Stimulated activated CD8-positive, alpha-beta memory T cell treated with anti-CD3 and anti-CD28 coated beads, Interleukin-15, amount 100 ng/mL, for 24 hours (primary cell): ENCODE measurements at places on chromosomes 1 and 21.

- no peak for DNase-seq
Observed at GRCh38 chr1:87268111-87268510, 60.6 kb upstream of the LMO4 start.

GRCh38 chr1:23196627-23197328, 20.5 kb downstream of the HTR1D start:
- DNase-seq = no peak

DNA sequence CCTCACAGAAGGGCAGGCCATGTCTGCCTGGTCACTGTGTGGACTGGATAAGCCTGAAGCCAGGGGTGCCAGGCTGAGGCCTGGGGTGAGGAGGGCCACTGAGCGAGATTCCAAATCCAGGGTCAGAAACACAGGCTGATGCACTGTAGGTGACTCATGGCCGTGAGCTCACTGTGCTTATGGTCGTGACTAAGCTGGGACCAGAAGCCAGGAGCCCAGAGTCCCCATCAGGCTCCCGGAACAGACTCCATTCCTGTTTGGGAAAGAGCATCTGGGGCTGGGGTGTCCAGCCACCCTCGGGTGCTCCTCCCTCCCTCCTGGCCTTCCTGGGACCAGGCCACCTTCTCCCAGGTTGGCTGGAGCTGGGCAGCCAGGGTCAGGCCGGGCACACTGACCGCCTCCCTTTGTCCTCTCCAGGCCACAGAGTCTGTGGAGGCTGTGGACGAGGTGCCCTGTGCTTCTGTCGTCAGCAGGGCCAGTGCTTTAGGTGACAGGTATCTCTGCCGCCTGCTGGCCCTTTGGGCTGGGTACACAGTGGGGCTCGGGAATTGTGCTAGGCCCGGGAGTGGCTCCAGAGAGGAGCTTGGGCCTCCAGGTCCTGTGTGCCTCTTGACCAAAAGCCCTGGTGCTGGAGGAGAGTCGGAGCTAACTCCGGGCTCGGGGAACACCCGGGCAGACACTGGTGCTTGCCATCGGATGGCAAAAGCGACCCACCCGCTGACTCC, 36.7 kb downstream of the AJAP1 start:
- no peak for DNase-seq

DNA sequence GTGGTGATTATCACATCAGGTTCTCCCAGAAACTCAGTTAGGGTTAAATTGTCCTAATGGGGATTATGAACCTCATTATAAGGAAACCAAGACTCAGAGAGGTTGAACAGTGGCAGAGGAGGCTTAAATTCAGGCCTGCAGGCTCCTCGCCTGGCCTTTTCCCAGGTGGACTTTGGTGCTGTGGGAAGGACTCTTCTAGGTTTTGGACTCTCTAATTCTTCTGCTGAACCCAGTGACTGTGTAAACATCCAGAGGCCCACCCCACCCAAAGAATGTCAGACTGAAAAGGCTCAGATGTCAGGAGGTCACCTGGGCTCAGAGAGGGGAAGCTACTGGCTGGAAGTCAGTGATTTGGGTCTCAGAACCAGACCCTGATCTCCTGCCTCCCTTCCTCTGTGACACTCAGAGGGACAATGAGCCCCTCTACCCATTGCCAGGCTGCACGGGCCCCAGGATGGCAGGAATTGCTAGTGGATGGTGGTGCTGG, 2.5 kb downstream of the ZNF362 start:
- no peak for DNase-seq

DNA sequence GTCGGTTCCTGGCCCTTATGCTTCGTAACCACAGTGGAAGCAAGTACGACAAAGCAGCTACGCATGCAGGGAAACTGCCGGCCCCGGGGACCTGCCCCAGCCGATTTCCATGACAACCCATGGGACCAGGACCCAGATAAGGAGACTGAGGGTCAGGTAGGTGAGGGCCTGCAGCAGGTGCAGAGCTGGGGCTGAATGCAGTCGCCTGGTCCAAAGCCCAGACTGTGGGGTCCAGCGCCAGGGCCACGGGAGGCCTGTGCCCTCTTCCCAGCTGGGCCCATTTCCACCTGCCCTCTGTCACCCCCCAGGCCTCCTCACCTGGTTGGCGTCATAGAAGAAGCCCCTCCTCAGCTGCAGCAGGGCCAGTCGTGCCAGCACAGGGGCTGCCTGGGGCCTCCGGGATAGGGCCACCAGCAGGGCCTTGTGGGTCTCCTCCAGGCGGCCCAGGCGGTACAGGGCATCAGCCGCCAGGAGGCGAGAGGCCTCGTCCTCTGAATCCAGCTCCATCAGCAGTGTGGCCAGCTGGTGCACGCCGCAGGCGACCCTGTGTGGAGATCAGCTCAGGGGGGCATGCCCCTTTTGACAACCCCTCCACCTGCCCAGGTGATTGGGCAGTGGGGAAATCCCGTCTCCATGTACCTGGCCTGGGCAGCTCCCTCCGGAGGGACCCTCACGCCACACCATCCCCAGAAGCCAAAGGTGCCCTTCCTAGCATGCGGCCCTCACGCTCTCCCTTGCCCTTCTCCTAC, 14.2 kb downstream of the TTC34 start:
- no peak for DNase-seq

GRCh38 chr1:35592991-35593769, 20.1 kb downstream of the TFAP2E start:
- no peak for DNase-seq

- DNase-seq = no peak
Observed at GRCh38 chr1:37243368-37244082, 209.2 kb upstream of the GRIK3 start.

- no peak for DNase-seq
Observed at GRCh38 chr21:45259206-45259840, 28.4 kb downstream of the POFUT2 start.

DNA sequence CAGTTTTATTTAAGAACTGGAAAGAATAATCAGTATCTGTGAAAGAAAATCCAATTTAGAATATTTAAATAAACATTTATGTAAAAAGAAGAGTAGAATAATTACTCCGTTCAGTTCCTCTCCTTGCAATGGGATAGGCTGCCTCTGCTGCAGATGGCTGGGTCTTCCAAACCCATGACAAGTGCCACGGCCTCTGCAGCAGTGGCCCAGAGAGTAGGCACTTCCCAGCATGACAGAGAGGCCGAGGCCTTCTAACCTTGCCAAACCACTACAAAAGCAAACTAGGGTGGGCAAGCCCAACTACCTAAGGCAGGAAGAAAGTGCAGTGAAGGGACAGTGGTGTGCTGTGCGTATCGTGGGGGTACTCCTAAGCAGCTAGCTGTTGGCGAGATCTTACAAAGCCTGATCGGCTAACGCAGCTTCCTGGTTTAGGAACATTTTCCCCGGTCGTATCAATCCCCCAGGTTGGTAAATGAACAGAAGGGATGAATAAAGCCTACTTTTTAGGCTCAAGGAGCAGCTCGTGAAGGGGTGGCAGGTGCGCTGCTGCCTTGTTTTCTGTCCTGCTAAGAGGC, 14.5 kb downstream of the ICMT start:
- no peak for DNase-seq

DNA sequence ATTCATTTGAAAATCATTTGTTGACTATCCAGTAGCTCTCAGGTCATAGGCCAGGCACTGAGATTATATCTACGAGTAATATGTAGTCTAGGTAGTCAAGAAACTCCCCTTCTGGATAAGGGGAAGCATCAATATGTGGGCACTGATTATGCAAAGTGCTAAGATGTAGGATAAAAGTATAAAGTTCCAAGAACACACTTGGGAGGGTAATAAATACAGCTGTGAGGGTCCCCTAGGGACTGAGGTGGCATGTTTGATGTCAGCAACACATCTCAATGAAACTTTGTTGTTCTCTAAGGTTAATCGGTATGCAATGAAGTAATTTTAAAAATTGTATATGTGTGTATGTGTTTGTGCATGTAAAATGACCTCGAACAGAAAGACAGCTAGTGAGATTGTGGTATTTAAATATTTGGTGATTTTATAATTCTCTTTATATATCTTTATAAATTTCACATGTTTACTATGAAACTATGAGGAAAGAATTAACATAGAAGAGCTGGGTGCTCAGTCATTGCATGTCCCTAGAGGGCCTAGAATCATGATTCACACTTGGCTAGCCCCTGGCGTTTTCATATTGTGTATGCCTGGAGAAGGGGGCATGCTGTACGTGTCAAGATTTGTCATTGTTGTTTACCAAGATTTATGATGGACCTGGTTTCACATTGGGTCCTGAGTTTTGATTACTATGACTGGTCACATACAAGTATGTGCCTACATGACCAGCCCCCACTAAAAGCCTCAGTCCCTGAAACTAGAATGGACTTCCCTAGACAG, 140.1 kb upstream of the DUSP10 start:
- DNase-seq = no peak

DNA sequence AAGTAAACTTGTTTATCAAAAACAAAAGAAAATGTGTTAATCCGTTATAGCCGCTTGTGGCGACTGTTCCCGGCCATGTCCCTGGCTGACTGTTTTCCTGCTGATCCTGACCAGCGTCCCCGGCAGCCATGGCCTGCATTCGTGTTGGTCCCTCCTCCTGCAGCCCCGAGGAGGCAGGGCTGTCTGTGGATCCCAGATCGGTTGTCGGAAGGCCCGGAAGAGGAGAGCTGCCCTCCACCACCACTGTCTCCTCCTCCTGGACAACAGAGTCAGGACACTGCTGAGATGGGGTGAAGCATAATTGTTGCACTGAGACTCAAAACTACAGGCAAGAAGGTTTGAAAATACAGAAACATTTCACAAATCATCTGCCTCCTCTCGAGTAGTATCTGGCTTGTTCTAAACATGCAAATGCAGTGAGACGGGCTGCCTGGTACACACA, 3.6 kb upstream of the MXRA8 start:
- DNase-seq = no peak

DNA sequence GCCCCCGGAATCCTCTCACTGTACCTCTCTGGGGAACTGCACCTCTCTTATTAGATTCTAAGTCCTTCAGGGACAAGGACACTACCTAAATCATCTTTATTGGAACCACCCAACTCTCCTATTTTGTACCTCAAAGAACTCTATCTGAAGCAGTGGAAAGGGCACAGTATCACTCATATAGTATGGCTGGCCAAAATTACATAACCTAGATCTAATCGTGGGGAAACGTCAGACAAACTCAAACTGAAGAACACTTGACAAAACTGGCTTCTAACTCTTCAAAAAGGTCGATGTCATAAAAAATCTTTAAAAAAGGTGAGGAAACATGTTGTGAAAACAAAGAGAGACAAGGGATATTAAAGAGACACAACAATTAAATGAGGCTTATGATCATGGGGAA, 210.0 kb downstream of the SLC45A1 start:
- DNase-seq = no peak

DNA sequence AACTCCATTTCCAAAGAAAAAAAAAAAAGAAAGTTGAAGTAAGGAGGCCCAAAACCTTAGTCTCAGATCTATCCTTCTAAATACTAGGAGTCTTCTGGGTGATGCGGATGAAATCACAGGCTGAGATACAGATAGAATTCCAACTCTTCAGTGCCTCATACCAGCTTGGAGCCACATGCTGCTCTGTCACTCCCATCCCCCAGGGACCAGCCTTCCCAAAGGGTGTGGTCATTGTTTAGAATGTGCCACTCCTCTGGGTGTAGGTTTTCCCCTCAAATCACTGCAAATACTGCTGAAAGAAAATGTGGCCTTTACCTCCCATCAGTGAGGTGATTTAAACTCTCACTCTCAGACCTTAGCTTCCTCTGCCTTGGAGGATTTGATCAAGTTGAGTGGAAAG, 112.9 kb downstream of the CDC7 start:
- no peak for DNase-seq

GRCh38 chr1:3319874-3320245, 134.6 kb upstream of the ARHGEF16 start:
- no peak for DNase-seq

GRCh38 chr1:56472860-56473259, 106.5 kb downstream of the PLPP3 start:
- DNase-seq = no peak

DNA sequence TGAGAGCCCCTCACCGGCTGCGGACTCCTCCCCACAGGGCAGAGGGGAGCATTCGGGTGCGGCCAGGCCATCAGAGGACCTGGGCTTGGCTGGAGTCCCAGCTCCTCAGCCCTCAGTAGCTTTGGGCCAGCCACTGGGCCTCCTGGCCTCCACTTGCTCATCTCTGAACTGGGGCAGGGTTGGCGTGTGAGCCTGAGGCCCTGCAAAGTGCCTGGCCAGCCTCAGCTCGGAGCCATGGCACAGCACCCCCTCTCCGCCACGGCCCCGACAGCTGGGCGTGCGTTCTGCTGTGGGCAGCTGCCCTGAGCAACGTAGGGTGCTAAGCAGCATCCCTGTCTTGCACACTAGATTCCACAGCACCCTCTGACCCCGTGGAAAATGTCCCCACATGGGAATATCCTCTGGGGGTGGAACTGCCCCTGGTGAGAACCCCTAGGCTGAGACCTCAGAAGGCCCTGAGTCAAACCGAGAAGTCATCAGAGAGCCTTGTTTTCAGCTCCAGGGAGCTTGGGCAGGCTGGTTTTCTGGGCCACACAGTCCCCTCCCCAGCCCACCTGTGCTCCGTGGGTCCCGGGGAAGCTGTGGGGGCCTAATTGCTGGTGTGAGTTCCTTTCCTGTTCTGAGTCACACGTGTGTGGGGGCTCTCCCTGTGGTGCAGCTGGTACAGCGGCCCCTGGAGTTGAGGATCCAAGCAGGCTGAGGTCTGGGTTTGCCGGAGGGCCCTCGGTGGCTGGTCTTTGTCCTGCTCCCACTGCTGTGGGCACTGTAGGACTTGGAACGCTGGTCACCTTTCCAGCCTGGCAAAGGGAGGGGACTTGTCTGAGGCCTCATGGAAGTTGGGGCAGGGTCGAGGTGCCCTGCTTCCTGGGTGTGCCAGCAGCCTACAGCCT, 24.5 kb downstream of the TP73 start:
- no peak for DNase-seq

DNA sequence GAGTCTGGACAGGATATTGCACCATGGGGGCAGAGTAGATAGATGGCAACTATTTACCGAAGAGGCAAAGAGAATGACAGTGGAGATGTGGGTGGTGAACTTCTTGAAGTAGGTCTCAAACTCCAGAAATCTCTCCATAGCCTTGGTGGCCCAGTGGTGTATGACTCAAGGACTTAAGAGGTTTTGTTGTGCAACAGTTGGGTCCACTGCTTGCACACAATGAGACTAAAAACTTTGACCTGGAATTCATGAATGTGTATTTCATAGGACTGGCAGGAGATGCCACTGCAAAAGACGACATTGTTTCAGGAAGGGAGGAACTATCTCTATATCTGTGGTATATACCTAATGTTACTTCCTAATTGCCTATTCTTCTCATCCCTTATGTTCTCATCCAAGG, 75.9 kb downstream of the ZSCAN20 start:
- no peak for DNase-seq
